ENCODE measurements at places on chromosomes 7 and 10. TPM values are rescaled to one million over a fixed set of nuclear protein-coding genes. Genes with fewer than 3 reads are reported as not detected.

DNA sequence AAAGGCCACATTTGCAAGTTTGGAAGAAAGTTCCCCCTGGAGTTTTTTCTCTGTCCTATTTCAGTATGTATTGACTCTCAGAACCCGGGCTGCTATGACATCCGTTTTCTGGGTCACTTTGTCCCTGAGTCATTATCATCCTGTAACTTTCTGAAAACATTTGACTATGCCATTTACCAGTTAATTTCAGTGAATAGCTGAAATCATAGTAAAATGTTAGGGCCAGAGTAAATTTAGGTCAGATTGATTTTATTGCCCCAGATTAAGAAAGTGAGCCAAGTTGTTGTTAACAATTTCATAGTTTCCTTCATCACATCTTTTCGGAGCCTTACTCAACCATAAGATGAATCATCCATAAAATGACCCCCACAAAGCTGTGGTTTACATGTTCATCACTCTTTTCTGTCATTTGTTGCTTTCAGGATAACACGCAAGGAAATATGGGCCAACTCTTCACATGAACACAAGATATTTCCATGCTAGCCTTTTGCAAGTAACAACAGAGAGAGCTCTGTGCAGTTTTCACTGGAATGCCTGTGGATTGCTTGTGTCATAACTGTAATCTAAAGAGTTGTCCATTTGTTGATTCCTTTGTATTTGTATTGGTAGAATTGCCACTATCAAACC, 3.9 kb upstream of the MACC1 start:
- DNase-seq: peak; percentile 98

- no peak for DNase-seq
Observed at GRCh38 chr10:6610647-6611046, 30.6 kb upstream of the PRKCQ start.

- peak; percentile 53 for DNase-seq
Observed at GRCh38 chr7:30163231-30163894, 28.6 kb downstream of the MTURN start.

ALOX5 gene
- total RNA-seq: not detected
